Activated gamma-delta T cell treated with Interleukin-2 at 50 U/mL for 16 hours (primary cell): ENCODE measurements at places on chromosomes 13 and 19.
A peak's percentile ranks its signal among the peaks of the same experiment; 100 is the strongest.

DNA sequence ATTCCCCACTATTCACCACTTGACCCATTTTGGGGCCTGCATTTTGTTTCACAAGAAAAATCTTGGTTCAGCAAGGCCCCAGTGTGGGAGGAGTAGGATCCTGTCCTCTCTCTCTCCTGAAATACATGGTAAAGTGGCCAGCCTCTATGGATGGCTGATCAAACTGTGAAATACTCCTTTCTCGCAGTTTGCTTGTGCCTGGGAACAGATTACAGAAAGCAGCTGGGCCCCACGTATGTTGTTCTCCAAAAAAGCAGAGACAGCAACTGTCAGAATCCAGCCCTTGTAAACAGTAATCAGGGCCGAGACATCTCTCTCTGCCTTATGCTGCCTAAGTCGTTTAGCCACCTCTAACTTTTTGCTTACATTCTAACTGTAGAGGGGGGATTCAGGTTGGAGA lies 61.0 kb upstream of the RAP2A start:
- DNase-seq = no peak

GRCh38 chr13:98094678-98095266 lies 48.1 kb upstream of the FARP1 start:
- no peak for DNase-seq

DNA sequence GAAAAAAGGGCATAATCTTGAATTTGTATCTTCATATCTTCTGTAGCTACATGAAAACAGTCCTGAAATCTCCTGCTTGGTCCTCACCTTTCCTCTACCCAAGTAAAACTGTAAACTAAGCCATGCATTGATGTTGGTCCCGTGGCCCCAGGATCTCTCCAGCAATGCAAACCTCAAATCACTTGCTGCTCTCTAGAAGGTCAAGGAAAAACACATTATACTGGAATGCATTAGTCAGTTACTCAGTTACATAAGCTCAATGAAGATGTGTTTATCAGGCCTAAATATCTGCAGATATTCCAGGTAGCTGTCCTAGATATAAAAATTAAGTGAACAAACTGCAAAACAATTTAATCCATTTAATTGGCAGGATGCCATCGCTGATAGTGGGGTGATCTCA lies 261.8 kb downstream of the ABCC4 start:
- DNase-seq = no peak

DNA sequence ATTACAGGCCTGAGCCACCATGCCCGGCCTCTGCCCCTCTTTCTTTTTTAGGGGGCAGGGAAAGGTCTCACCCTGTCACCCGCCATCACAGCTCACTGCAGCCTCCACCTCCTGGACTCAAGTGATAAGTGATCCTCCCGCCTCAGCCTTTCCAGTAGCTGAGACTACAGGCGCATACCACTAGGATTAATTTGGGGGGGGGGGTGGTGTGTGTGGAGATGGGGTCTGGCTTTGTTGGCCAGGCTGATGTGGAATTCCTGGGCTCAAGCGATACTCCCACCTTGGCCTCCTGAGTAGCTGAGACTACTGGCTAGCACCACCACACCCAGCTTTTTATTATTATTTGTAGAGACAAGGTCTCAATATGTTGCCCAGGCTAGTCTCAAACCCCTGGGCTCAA lies 4.2 kb downstream of the APOE start:
- DNase-seq = no peak

DNA sequence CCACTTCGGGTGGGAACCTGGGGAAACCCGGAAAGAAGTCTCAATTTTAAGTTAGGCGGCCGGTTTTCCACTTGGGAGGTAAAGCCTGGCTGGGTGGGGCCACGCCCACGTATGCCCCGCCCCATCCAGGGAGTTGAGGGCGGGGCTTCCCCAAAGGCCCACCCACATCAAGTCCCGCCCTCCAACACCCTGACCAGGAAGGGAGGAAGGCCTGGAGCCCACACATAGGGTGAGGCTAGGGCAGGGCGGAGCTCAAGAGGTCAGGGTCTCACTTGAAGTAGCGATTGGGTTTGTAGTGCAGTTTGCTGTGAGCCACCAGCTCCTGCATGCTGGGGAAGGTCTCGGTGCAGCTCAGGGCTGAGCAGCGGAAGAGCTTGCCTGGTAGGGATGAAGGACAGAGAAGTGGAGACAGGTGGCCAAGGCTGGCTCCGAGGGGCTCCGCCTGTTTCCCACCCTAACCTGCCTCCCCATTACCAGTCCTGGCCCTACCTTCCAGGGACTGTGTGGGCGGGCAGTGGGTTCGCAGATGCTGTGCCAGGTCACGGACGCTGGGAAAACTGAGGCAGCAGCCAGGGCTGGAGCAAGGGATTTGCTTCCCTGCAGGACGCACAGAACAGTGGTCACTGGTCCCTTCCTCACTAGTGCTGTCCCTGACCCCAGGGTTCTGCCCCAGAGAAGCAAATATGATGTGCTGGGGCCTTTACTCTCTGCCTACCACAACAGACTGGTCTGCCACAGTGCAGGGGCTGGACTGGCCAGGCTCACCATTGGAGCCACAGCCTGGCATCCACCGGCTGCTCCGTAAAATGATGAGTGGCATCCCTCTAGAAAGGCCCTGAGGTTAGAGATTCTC lies 1.6 kb downstream of the ZNF414 start:
- DNase-seq = no peak

GRCh38 chr13:70668983-70669382 lies 560.7 kb upstream of the KLHL1 start:
- no peak for DNase-seq

DNA sequence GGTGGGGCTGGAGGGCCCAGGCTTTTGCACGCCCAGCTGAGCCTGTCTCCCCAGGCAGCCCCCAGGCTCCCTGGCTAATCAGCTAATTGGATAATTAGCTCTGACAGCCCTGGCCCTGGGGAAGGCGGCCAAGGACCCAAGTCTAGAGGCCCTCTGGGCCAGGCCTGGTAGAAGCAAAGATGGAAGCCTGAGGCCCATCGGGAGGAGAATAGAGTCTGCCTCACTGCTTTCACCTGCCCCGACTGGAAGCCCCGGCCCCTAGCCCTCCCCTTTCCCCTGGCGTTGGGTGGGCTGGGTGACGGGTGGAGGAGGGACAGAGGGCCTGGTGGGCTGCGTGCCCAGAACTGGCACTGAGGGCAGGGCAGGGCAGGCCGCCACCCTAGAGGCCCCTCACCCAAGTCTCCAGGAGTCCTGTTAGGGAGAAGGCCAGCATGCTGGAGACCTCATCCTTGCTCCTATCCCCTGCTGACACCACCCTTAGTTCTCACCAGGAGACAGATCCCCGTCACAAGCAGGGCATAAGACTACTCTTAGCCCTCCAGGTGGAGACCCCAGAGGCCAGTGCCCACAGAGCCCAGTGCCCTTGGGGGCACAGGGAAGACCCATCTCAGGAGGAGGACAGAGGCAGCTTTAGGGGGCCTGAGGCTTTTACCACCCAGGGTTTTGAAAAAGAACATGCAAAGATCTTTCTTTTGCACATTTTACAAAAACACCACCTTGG lies 12.0 kb downstream of the LYL1 start:
- no peak for DNase-seq

GRCh38 chr13:91313103-91313502 lies 34.4 kb upstream of the MIR17HG start:
- DNase-seq = peak; percentile 9

- DNase-seq = no peak
Observed at GRCh38 chr19:55554302-55554701, 9.0 kb upstream of the SBK3 start.

DNA sequence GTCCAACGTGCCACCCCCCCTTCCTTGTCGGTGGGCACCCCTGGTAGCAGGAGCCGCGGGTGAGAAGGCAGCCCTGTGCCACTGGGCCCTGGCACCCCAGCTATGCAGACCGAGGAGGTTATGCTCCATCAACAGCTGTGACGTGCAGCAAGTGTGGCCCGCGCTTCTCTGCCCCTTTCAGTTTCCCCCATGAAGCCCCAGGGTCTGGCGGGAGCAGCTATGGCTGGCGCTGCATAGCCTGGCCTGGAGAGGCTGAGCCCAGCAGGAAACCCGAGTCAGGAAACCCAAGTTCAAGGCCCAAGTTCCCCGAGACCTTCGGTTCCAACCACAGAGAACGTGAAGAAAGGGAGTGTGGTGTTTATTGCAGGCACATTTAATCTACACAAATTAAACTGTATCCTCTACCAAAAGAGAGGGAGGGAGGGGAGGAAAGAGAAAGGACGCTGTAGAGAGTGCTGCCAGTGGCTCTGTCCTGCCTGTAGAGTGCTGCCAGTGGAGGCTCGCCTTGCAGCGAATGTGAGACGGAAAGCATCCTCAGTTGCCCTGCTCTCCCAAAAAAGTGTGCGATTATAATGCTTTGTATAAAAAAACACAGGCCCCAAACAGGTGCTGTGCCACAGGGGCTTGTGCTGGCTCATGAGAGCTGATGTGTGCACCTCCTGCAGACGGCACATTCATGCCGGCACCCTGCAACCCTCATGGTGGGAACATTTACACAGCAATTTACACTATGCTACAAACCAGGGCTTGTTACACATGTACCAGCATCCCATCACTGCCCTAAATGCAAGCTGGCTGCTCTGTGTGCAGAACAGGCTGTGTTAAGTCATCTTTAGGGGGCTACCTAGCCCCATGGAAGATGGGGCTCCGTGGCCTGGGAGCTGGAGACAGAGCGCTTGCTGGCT lies 16.3 kb downstream of the POP4 start:
- peak; percentile 34 for DNase-seq

- no peak for DNase-seq
Observed at GRCh38 chr13:105200181-105200580, 1335.3 kb downstream of the EFNB2 start.

- peak; percentile 29 for DNase-seq
Observed at GRCh38 chr13:27442071-27442647, 8.2 kb downstream of the MTIF3 start.

- no peak for DNase-seq
Observed at GRCh38 chr13:45714170-45714569, 12.1 kb downstream of the CBY2 start.

- DNase-seq = no peak
Observed at GRCh38 chr19:1794424-1795172, 17.5 kb downstream of the ATP8B3 start.

DNA sequence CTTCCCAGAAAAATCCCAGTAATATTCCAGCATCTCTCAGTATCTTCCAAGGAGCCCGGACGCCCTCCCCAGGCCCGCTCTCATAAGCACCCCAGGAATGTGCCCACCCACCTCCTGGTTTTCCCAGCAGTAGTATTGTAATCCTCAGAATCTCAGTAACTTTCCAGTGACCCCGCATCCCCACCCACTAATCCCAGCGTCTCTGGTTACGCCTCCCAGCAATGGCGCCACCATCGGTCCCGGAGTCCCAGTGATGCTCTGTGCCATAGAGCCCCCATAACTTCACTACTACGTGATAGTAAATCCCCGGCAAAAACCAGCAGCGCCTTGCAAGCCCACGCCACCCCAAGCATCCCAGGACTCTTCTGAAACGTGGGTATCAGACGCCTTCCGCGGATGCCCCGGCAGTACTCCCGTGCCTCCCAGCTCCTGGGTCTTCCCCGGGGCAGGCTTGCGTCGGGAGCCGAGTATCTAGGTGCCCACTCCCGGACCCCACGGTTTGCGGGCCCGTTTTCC lies 928 bp upstream of the PNPLA6 start:
- no peak for DNase-seq

GRCh38 chr19:800360-801029 lies 3.2 kb downstream of the PTBP1 start:
- DNase-seq = no peak

GRCh38 chr19:21084343-21084742 lies 2.3 kb downstream of the ZNF714 start:
- no peak for DNase-seq

DNA sequence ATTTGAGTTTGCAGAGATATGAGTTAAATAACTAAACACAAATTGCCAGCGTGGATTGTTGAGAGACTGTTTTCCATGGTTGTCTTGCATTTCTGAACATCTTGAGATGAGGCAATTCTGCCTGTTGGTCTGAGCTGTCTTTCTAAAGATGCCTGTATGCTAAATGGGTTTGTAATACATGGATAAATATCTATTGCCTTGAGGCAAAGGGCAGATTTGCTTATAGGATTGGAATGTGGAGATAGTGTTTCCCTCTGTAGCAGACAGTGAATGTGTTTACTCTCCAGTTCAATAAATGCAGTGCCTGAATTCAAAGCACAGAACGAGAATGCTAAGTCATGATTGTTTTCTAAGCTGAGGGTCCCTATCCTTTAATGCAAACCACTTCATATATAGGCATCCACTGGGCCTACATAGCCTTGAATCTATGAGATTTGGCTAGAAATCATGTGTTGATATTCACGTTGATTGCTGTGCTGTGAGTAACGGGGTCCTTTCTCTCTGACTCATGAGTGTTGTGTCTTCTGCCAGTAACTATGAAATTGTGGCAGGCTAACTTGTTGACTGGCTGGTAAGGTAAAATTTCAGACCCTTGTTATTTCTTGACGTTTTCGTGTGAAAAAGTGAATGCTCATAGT lies 2554.8 kb downstream of the PCDH9 start:
- DNase-seq = no peak

DNA sequence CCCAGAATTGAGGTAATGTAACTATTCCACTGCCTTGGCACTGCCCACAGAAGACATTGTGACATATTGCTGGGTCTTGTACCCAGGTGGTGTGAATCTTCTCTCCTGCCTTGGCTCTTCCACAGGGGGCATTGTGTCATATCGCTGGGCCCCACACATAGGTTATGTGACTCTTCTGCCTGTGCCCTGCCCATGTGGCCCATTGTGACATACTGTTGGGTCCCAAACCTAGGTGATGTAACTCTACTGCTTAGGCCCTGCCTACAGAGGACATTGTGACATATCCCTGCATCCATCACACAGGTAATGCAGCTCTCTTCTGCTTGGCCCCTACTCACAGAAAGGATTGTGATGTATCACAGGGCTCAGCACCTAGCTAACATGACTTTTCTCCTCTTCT lies 37.5 kb upstream of the ZNF254 start:
- no peak for DNase-seq

- DNase-seq = no peak
Observed at GRCh38 chr19:10286803-10287737, at the start of gene ICAM4. Gene ICAM4 (plus strand): TSS chr19:10286955. CDS start chr19:10287013, 58 bp downstream.

GRCh38 chr13:59846845-59847620 lies 316.7 kb downstream of the DIAPH3 start:
- DNase-seq = no peak
